Frontal cortex (tissue), 4 donors: ENCODE measurements at places on chromosomes 11 and 22. TPM values are rescaled to one million over a fixed set of nuclear protein-coding genes. Genes with fewer than 3 reads are reported as not detected.

The CRELD2 gene
- 17.5 TPM for total RNA-seq

The RPS25 gene
- total RNA-seq = 1,027 TPM

The KRTAP5-11 gene
- not detected for total RNA-seq

The PEX26 gene
- total RNA-seq = 9.4 TPM

The LRRC75B gene
- total RNA-seq = 8.2 TPM

The OR52I1 gene
- not detected for total RNA-seq

The APOBEC3A gene
- total RNA-seq = not detected

The ANGPTL5 gene
- total RNA-seq = 0.41 TPM

The LDHAL6A gene
- 0.82 TPM for total RNA-seq

The SLC16A8 gene
- total RNA-seq = 3.7 TPM

The MAPK8IP2 gene
- total RNA-seq = 60.3 TPM

The KLHDC7B gene
- total RNA-seq = not detected

The GLYAT gene
- not detected for total RNA-seq

The NOL12 gene
- 19.2 TPM for total RNA-seq

The IL10RA gene
- 2.0 TPM for total RNA-seq

The FOLH1 gene
- total RNA-seq = 4.9 TPM

The A4GALT gene
- total RNA-seq = 0.41 TPM

The CARD18 gene
- total RNA-seq = not detected

The PRG2 gene
- not detected for total RNA-seq

The FOLR2 gene
- 5.7 TPM for total RNA-seq

The LRRC74B gene
- total RNA-seq = under 0.01 TPM

The C11orf87 gene
- 34.2 TPM for total RNA-seq

The GGTLC3 gene
- total RNA-seq = not detected

The C11orf21 gene
- under 0.01 TPM for total RNA-seq

The TMEM151A gene
- 9.0 TPM for total RNA-seq

The TMEM132A gene
- total RNA-seq = 131 TPM

The ATP5MG gene
- total RNA-seq = 76.2 TPM

The FLRT1 gene
- 4.5 TPM for total RNA-seq

The EMSY gene
- total RNA-seq = 28.9 TPM

The WNT7B gene
- total RNA-seq = 1.2 TPM

The C11orf42 gene
- not detected for total RNA-seq

The SCN2B gene
- 4.9 TPM for total RNA-seq

The CBLIF gene
- total RNA-seq = not detected

The KRTAP5-10 gene
- not detected for total RNA-seq

The ELMOD1 gene
- total RNA-seq = 118 TPM

The CALCA gene
- total RNA-seq = not detected

The KRTAP5-2 gene
- total RNA-seq = not detected
